ENCODE measurements at places on chromosomes 16 and 17.
A peak's percentile ranks its signal among the peaks of the same experiment; 100 is the strongest.

- DNase-seq: no peak
Observed at GRCh38 chr16:82433042-82433441, 193.7 kb upstream of the CDH13 start.

DNA sequence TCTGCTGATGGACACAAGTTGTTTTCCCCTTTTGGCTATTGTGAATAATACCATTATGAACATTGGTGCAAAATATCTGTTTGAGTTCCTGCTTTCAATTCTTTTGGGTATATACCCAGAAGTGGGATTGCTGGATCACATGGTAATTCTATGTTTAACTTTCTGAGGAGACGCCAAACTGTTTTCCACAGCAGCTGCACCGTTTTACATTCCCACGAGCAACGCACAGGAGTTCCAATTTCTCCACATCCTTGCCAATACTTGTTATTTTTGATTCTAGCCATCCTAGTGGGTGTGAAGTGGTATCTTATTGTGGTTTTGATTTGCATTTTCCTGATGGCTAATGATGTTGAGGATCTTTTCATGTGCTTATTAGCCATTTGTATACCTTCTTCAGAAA, 43.4 kb upstream of the GAS7 start:
- no peak for DNase-seq

GRCh38 chr16:61261315-61261714, 774.9 kb downstream of the CDH8 start:
- no peak for DNase-seq

DNA sequence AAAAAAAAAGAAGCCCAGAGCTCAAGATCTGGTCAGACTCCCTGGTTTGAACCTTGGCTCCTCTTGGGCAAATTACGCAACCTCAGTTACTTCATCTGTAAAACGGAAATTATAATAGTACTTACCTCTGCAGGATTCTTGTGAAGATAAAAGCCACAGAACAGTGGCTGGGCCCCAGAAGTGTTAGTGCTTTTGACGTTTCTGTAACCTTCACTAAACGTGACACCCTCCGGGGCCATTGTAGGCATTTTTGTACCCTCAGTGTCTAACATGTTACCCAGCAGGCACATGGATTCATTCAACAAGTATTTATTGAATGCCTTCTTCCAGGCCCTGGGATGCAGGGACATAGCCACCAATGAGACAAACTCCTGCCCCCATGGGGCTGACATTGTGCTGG, 58.0 kb downstream of the PITPNC1 start:
- no peak for DNase-seq

- peak; percentile 18 for DNase-seq
Observed at GRCh38 chr16:75761108-75761507, 34.8 kb upstream of the CPHXL start.

GRCh38 chr16:72921106-72921505, 126.8 kb downstream of the ZFHX3 start:
- DNase-seq: no peak

DNA sequence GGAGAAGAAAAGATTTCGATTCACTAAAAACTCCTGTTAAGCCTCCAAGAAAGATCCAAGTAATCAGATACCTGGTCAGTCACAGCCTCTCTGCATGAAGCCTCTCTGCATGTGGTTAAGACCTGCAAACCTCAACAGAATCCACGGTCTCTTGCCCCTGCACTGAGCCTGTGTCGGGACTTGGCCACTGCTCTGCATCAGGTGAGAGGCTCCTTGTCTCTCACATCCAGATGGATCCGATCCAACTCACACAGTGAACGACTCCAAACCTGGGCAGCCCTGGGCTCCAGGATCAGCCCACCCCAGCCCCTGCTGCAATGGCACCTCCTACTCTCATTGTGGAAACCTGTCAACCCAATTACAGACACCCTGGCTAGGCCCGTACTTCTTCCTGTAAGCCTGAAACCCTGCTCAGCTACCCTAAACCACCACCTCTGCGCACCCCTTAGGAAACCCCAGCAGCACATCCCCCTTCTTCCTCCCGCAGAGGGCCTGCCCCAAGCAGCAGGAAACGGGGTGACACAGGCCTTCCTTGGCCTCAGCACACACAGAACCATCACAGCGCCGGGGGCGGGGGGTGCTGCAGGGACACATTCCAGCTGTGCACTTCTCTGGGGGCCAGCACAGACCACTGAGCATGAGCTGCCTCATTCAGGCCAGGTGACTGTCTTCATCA, 129.5 kb downstream of the ANKRD11 start:
- peak; percentile 78 for DNase-seq

DNA sequence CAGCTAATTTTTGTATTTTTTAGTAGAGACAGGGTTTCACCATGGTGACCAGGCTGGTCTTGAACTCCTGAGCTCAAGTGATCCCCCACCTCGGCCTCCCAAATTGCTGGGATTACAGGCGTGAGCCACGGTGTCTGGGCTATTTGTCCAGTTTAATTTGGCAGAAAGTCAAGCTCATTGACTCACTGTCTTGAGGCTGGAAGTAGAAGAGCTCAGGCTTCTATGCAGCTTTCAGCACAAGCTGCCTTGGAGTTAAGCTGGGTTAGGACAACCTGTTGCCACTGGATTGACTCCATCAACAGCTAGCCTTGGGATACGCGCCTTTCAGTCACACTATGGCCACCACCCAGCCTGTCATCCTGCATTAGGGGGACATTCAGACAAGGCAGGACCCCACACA, 76.2 kb upstream of the DNAH17 start:
- no peak for DNase-seq

- DNase-seq: no peak
Observed at GRCh38 chr16:69724981-69725479, 1.3 kb downstream of the NQO1 start.

GRCh38 chr16:6605490-6605889, 727.2 kb upstream of the RBFOX1 start:
- no peak for DNase-seq

- DNase-seq: no peak
Observed at GRCh38 chr16:19132898-19133297, 19.1 kb downstream of the ITPRIPL2 start.

- DNase-seq: no peak
Observed at GRCh38 chr17:73772107-73772705, 128.0 kb upstream of the SDK2 start.

DNA sequence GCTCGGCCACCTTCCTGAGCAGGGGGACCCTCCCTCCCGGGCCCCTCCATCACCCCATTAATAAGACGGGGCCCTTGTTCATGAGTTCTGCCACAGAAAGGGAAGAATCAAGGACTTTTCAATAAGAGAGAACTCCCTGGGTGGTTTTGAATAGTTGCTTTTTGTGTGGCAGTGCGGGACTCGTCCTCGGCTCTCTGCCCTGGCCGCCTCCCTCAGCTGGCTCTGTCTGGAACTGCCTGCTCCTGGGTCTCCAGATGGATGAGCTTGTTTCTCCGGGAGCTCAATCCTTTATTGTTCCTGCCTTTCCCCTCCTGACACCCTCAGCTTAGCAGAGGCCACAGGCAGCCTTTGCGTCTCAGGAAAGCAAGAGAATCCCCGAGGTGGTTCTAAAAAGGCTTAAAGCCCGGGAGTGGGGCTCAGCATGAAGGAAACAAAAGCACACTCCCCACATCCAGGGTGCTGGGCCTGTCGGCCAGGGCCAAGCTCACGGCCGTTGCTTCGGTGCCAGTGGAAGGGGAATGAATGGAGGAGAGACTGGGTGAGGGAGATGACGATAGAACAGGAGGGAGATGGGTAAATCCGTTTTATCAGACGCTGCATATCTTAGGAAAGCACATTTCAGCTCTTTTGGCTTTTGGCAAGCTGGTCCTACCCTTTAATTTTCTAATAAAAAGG, 60.2 kb downstream of the RAI1 start:
- no peak for DNase-seq

DNA sequence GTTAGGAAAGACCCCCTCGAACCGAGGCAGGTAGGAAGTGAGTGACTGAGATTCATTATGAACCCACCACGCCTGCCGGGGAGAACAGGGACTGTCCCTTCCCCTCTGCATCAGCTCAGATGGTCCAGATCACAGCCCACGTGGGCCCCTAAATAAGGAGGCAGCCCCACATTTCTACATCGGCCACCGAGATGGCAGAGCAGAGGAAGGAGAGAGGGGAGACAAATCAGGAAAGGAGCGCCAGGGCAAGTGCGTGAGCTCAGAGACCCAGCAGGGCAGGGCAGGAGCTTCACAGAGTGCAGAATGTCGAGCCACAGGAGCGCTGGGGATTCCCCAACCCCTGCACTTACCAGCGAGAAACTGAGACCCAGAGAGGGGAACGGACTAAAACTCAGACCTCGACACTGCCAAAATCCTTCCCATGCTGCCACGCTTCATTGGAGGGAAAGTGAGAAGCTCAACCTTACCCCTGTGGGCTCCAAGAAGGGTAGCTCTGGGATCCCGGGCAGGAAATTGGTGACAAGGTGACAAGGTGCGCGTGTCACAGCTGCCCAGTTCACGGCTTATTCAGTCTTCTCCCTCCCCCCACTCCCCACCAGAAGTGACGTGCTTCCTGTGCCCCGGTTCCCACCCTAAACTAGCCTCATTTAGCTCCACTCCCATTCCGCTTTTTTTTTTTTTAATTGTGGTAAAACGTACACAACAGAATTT, at the start of gene ICAM2:
ICAM2 (minus strand) TSS at position 578 of the 711 bp plus-strand sequence. CDS start 13,942 bp downstream, outside the sequence.
- DNase-seq: peak; percentile 69

GRCh38 chr16:88367560-88367959, 15.2 kb upstream of the ZNF469 start:
- DNase-seq: no peak

DNA sequence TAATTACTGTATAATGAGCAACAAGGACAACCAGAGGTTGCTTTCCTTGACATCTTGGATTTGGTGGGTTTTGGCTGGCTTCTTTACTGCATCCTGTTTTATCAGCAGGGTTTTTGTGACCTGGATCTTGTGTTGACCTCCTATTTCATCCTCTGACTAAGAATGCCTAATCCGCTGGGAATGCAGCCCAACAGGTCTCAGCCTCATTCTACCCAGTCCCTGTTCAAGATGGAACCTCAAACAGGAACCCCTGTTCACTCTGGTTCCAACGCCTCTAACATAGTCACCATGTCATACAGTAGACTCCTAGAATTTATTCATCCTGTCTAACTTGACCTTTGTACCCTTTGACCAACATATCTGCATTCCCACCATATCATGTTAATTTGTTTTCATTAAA, 183.8 kb upstream of the SOX9 start:
- no peak for DNase-seq
